ENCODE measurements at places on chromosomes 2 and 18.

- no peak for DNase-seq
Observed at GRCh38 chr2:605674-606608, 71.3 kb downstream of the TMEM18 start.

DNA sequence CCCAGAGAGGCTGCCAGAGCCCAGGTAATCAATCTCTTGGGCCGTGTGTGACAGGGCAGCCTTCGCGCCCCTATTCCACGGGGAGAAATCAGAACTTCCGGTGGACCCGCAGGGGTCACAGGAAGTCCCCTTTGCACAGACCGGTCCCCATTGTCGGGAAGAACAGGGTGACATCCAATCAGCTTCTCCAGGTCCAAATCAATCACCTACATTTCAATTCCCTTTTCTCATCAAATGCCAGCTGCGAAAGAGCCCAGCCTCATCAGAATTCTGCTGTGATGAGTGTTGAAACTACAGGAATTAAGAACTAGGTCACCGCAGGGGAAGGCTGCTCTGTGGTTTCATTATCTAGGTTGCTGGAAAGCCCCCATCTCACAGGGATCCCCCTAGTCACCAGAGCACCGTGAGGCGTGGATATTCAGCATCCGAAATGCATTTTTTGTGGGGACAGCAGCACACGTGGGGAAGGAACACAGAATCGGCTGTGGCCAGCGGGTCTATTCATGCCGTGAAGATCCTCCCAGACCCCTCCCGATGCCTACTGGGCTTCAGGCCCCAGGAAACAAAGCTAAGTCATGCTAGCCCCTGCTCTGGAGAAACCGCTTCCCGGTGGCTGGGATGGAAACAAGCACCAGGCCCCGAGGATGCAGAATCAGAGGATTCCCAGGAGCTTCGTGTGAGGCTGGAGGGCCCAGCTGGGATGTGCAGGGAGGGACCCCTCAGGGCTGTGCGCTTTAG is 193.7 kb upstream of the ID2 start:
- DNase-seq = no peak

GRCh38 chr2:10538224-10538894 is 90.2 kb upstream of the ODC1 start:
- no peak for DNase-seq

DNA sequence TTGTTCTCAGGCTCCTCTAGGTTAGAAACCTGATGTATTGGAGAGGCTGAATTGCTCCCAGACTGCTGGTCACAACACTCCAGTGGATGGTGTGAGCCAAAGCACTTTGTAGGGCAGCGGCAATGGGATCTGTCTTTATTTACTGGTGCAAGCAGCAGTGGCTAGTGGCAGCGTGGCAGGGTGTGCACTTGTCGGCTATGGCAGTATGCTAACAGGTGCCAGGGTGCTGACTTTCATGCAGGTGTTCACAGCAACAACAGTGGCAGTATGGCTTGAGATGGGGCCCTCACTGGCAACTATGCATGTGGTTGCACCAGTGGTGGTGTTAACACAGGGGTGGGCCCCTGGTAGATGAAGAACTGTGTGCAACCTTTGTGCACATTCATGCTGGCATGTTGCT is 347.8 kb downstream of the DSC3 start:
- DNase-seq = no peak

- no peak for DNase-seq
Observed at GRCh38 chr18:55422456-55423180, 165.4 kb downstream of the TCF4 start.

- no peak for DNase-seq
Observed at GRCh38 chr2:160479269-160479668, 14.3 kb downstream of the RBMS1 start.

GRCh38 chr18:53541924-53542323 is 682.5 kb downstream of the MBD2 start:
- DNase-seq = no peak

DNA sequence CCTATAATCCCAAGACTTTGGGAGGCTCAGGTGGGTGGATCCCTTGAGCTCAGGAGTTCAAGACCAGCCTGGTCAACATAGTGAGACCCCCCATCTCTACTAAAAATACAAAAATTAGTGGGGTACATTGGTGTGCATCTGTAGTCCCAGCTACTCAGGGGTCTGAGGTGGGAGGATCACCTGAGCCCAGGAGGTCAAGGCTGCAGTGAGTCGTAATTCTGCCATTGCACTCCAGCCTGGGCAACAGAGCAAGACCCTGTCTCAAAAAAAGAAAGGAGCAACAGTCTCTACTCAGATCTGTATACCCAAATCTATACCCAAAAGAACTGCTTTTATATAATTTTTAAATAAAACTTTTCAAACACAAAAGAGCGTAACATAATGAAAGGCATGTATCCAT is 5.5 kb upstream of the HSBP1L1 start:
- DNase-seq = no peak

- no peak for DNase-seq
Observed at GRCh38 chr2:46025676-46026075, 271.5 kb upstream of the EPAS1 start.

DNA sequence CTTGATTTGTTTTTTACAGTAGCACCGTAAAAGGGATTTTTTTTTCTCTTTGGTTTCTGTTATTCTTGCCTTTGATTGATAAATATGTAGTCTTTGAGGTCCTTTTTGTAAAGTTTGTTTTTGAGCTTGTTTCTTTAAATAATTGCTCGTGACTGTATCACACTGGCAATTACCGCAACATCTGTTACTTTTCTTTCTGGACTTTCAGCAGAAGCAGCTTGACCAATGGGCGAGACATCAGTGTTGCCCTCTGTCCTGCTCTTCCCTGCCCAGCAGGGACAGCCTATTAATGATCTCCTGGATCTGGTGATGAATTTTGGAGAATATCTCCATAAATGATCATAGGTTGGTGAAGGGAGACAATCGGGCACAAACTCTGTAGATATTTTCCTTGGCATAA is 74.9 kb downstream of the TDRD15 start:
- no peak for DNase-seq

GRCh38 chr2:102442967-102443828 is 20.2 kb downstream of the IL18RAP start:
- DNase-seq = no peak

DNA sequence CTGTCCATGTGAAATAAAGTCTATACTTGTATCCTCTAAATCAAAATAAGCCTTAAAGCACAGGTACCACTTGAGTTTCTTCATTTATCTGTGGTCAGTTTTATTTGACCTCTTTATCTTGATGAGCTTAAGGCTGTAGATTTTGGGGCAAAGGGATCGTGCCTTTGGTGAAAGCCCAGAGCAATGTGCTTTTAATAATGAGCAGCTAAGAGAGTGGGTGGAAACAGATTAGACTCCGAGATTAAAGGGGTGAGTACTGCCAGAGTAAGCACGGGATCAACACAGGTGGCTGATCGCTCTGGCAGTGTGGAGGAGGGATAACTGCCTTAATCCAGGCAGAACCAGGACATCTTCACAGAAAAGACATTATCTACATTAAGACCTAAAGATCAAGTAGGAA is 280.4 kb downstream of the TDRD15 start:
- no peak for DNase-seq

DNA sequence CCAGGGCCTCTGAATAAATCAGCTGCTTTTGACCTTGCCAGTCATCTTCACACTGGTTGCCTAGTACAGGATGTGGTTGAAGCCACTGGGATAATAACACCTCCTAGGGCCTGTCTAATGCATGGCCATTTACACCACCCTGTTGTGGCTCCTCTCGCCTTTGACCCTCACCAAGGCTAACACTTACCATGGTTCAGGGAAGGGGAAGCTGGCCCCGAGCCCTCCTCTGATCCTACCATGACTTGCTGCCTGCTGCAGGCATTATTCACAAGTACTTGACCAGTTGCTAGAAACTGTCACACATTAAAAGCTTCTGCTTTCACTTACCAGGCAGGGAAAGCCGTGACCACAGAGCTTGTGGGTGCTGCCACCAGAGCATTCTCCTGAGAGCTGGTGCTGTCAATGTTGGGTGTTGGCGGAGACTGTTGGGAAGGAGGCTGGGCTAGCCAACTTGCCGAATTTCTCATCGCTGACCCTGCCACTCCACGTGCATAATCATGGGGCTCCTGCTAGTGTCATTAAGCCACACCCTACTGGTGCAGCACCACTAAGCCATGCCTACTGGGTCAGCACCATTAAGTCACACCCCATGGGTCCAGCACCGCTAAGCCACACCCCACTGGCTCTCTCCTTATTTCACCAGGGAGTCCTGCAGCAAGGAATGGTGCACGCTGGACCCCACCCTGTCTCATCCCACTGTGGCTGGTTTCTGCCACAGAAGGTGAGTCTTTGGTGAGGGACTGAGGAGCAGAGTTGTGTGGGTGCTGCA is 47.0 kb upstream of the TTC39C start:
- DNase-seq = no peak

- no peak for DNase-seq
Observed at GRCh38 chr18:48544661-48545415, 6.0 kb downstream of the CTIF start.

DNA sequence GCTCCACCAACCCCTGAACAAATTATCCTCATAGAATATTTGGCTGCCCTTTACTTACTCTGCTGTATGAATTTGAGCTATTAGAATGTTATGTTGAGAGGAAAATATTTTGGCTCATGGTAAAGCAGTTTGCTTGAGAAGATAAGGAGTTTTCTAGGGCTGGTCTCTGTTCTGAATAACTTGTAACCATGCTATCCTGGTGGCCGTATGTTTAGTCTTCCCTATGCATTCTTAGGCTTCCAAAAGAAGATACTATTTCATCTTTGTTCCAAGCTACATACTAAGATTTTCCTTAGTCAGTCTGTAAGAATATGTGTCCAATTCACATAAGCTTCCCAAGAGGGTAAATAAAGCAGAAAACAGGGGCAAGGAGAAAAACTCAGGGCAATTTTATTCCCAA is 1105.1 kb upstream of the PIK3C3 start:
- DNase-seq = no peak

DNA sequence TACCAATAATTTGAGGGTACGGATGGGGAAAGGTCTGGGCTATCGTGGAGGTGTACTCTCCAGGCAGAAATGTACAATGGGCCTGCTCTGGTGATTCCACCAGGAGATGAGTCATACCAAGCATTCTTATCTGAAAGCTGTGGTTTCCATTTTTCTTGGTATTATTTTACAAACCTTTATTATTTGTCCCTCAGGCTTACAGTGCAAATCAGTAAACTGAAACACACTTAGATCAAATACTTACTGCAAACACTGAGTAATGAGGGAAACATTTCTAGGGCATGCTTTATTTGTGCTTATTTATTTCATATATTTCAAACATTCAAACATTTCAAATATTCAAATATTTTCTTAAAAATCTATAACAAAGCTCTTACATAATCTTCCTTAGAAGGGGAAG is 319.8 kb downstream of the RND3 start:
- DNase-seq = no peak

DNA sequence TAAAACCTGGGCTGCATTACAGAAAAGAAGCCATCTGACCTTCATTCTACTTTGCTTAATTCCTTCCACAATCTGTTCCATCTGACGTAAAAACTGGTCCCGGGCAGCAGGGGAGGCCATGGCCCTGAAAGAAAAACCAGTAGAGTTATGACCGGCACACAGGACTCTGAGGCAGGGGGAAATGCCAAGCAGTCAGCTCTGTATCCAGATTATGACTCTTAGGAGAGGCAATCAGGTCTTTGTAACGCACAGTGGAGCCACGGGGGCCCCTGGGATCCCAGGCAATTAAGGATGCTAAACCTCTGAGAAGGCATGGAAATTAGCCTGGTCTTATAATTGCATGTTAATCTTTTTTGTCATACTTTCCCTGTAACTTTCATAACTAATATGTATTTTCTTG is 78.4 kb downstream of the CCDC93 start:
- DNase-seq = no peak

DNA sequence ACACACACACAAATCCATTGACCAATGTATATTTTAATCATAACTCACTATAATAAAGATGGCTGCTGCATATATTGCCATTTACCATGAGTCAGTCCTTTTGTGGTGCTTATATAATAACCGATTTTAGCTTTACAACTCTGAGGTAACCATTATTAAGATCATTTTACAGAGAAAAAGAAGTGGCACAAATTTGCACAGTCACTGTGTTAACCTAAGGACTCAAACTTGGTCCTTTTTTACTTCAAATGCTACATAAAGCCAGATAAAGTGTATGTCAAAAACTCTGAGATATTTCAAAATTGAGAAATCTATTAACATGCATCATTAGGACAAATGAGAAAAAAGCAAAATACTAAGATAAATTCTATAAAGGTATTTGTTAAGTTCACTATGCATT is 923.7 kb downstream of the NRXN1 start:
- no peak for DNase-seq

DNA sequence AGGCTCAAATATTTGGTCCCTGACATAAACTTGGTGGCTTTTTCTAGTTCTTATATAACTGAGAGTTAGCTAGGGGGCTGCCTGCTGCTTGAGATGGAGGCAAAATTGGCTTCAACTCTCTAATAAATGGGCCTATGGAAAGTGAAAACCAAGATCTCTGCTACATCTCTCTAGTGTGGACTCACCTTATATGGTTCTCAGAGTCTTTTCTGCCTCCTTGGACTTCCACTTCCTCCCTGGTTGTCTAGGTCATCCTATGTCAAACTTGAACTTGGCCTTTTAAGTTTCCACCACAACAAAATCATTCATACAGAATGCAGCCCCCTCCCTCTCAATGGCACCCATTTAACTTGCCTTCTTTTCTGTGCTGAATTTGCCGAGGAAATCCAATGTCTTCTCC is 23.9 kb upstream of the ARHGAP25 start:
- no peak for DNase-seq

- no peak for DNase-seq
Observed at GRCh38 chr2:20191714-20192569, 33.0 kb downstream of the SDC1 start.

- no peak for DNase-seq
Observed at GRCh38 chr2:168545439-168546082, 89.5 kb downstream of the CERS6 start.

GRCh38 chr18:38369772-38370690 is 804.4 kb upstream of the CELF4 start:
- DNase-seq = no peak

DNA sequence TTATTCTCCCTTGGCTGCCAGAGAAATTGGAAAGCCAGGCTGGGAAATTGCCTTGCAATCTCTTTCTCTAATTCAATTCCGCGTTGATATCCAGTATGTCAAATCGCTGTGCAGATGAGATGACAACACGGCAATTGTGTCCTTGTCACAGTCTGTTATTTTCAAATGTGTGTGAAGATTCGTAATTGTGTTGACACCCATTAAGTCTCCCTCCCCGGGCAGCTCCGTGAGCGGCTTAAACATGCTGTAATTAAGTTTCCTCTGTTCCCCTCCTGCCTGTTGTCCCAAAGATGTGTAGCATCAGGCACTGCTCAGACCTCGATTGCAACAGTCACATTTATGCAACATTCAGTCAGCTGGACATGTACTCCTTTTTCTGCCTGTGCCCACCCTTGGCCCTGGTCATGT is 209.5 kb downstream of the LPIN1 start:
- DNase-seq = no peak

DNA sequence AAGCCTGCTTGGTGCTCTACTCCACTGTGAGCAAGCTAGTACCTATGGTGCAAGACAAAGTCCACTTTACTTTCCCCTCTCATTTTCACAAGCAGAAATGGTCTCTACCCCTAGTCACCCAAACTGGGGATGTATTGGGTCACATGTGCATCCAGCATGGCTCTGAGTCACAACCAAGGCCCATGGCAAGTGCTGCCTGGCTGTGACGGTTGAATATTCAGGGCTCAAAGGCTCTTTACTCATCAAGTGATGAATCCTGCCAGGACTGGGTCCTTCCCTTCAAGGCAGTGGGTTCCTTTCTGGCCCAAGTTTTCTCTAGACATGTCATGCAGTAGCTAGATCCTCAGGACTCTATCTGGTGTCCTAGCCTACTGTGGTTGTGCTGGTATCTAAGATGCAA is 311.5 kb downstream of the DLGAP1 start:
- no peak for DNase-seq

GRCh38 chr18:52190631-52191030 is 149.4 kb upstream of the DCC start:
- no peak for DNase-seq

Data from NCI-H1092 (cell line).